Kidney glomerular epithelial cell (primary cell): ENCODE measurements at places on chromosomes 13 and 19.
A peak's percentile ranks its signal among the peaks of the same experiment; 100 is the strongest.

DNA sequence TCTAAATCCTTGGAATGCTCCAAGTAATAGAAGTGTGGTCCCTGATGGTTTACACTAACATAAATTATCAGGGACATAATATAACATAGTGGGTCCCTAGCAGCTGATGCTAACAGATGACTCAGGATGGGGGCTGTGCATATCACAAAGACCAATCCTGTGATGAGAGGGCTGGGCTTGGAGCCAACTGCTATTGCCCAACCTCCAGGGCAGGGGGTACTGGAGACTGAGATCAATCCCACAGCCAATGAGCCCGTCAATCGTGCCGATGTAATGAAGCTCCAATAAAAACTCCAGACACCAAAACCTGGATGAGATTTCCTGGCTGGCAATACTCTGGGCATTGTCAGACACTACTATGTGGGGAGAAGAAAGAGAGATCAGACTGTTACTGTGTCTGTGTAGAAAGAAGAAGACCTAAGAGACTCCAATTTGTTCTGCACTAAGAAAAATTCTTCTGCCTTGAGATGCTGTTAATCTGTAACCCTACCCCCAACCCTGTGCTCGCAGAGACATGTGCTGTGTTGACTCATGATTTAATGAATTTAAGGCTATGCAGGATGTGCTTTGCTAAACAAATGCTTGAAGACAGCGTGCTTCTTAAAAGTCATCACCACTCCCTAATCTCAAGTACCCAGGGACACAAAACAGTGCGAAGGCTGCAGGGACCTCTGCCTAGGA, 33.4 kb downstream of the ABCC4 start:
- DNase-seq: peak; percentile 90

DNA sequence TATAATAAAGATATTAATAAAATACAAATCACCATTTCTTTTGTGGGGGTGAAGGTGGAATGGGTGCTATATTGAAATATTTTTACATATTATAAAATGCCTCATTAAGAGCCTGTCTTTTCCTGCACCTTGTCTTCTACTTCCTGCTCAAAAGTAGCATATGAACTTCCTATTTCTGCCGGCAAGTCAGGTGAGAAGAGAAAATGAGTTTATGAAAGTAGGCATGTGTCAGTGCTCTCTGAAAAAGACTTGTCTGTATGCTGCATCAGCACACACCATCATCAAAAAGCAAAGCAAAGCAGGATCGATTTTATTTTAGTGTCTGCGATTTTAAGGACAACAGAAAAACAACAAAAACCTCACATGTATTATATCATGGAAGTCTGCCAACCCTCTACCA, 114.2 kb downstream of the RAP2A start:
- no peak for DNase-seq

- DNase-seq: no peak
Measured at GRCh38 chr13:37690361-37690760, 91.8 kb upstream of the POSTN start.

DNA sequence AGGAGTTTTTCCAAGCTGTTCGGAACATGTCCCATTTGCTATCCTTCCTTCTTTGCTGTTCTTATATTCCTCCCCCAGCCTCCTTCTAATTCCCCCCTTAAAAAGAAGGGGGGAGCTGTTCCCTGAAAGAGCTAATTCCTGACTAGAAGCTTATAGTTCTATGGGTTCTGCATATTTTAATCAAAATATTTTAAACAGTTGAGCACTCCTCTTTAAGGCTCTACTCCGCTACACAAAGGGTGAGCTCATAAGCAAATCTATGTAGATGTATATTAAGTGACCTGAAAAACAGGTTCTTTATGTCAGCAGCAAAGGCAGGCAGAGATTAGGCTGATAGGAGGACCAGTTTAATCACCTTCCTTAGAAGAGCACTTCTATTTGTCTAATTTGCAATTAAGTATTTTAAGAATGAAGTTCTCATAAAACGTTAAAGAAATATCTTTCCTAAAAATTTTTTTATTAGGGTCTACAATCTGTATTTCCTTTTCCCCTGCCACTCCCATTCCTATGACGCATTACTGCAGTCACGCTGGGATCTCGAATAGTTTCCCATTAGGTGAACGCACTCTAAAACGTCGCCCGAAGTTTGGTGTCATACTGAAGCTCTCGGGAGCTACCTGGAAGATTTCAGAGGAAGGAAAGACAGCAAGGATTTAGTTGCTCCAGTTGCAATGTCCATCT, 5.2 kb downstream of the EFNB2 start:
- DNase-seq: peak; percentile 58

DNA sequence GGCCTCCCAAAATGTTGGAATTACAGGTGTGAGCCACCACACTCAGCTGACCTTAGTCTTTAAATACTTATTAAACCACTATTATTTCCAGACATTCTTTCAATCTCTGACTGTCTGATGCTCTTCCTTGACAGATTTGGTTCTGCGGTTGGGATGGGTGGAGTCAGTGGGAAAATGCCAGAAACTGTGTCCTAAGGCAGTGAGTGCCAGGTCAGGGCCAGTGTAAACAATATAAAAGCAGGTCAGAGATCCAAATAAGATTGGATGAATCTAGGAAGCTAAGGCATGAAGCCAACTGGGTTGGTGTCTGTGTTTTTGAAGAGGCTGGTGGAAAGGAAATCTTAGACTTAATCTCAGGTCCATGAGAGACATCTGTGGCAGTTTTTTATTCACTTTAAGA, 74.7 kb downstream of the KLF5 start:
- no peak for DNase-seq

GRCh38 chr19:3522421-3523360, 16.3 kb upstream of the TEKTIP1 start:
- DNase-seq: no peak

DNA sequence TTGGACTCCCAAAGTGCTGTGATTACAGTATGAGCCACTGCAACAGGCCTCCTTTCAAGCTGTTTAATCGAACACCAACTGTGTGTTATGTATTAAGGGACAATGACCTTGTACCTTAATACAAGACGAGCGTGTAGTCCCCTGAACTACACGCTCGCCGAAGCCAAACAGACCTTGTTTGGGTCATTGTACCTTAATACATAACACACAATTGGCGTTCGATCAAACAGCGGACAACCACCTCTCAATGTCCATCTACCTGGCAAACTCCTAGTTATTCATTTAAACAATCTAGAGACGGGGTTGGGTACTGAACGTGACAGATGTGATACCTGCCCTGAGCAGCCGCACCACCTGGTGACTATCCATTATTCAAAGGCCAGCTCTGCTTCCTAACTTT, 1.3 kb downstream of the CHERP start:
- DNase-seq: no peak

GRCh38 chr13:94218537-94218936, 260.9 kb downstream of the DCT start:
- no peak for DNase-seq

DNA sequence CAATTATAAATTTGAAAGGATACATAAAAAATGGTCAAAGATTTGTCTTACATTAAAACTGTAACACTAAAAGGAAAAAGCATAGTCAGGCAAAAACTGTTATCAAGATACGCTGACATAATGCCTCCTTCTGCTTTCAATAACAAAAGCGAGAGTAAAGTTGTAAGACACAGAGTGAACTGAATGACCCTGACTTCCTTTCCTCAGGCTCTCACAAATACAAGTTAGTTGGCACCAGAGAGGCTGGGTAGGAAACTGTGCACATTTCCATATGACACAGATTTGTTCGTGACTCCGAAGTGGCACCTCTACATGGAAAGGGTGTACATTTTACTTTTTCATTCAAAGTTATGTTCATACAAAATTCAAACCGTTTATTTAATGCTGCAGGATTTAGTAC, 15.4 kb downstream of the FGF14 start:
- no peak for DNase-seq

DNA sequence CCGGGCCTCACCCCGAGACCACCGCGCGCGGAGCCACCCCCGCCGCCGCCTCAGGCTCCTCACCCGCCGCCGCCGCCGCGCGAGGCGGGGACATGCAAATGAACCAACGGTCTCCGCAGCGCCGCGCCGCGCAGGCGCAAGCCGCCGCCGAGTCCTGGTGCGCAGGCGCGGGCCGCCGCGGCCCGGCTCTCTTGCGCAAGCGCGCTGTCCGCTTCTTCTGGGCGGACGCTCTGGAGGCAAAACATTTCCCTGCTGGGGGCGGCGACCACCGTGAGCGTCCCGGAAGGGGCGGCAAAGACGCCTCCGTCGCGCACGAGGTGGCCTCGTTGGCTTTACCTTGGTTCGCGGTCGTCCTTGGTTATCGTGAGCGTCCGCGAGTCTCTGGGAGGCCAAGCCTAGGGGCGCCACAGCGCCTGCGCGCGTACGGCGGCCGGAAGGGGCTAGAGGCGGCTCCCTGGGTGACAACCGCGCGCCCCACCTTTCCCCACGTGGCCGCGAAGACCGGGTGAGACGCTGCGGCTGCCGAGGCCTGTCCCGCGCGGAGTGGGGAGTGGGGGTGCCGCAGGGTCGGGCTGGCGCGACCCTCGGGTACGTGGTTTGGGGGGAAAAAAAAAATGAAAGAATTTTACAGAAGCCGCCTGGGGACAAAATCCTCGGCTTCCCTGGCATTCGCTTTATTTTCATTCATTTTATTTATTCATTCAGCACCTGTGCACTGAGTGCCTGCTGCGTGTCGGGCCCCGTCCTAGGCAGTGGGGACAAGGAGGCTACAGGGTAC, at the start of the genes ARMC6 and SUGP2:
TSS of gene ARMC6 (plus strand) at position 178 of the 778 bp plus-strand sequence. CDS start 607 bp downstream, outside the sequence.
TSS of gene SUGP2 (minus strand) at position 92 of the 778 bp plus-strand sequence. CDS start 2,446 bp downstream, outside the sequence.
- peak; percentile 94 for DNase-seq

DNA sequence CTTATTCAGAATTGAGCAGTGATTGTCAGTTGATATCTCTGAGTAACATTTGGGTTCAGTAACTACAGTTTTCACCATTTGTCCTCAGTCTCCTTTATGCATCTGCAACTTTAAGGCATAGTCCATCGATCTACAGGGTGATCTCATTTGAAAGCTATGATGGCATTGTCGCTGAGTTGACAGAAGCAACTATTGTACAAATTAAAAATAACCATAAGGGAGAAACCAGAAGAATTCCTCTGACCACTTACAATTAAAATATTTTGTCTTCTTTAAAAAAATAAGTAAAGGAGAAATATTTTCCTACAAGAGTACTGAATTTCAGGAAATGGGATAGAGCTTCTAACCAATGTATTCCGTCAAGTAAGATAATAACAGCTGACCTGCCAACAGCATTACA, 30.6 kb downstream of the RAP2A start:
- no peak for DNase-seq

- peak; percentile 6 for DNase-seq
Measured at GRCh38 chr13:44431150-44431549, 57.5 kb downstream of the SERP2 start.

- DNase-seq: peak; percentile 39
Measured at GRCh38 chr13:29435125-29435911, 160.2 kb downstream of the SLC7A1 start.

DNA sequence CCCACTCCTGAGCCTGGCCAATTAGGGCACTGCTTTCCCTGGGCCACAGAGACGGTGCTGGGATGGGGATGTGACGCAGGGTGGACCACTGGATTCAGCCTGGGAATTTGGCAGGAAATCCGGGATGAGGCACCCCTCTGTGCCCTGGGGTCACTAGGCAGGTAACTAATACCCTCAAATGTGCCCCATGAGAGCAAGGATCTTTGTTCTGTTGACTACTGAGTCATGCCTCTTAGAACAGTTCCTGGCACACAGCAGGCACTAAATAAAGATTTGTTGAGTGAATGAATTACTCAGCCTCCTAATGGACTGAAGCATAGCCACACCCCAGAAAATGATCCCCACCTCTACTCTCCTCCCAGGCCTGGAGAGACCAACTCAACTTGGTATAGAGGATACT, 15.9 kb downstream of the OPA3 start:
- peak; percentile 22 for DNase-seq

GRCh38 chr13:99287551-99287950, 19.6 kb downstream of the GPR183 start:
- no peak for DNase-seq

DNA sequence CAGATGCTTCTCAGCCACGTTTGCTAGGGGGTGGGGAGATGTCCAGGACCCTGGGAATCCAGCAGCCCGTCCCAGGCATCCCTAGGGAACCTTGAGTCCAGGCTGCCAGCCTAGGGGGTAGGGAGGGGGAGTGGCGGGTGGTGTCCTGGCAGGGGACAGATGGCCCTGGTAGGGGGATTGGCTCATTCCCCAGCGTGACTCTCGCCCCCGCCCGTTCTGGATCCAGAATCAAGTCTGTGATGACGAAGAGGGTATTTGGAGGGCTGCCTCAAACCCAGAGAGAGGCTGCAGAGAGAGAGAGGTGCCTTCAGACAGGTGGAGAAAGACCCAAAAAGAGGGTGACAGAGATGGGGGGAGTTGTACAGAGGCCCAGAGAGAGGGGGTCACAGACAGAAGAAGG, 4.1 kb downstream of the SLC17A7 start:
- no peak for DNase-seq

GRCh38 chr13:39302820-39303219, 264.6 kb downstream of the NHLRC3 start:
- DNase-seq: no peak

GRCh38 chr19:46076951-46077814, 36.4 kb upstream of the IGFL4 start:
- peak; percentile 66 for DNase-seq

GRCh38 chr19:16698914-16699313, 20.7 kb upstream of the NWD1 start:
- no peak for DNase-seq

DNA sequence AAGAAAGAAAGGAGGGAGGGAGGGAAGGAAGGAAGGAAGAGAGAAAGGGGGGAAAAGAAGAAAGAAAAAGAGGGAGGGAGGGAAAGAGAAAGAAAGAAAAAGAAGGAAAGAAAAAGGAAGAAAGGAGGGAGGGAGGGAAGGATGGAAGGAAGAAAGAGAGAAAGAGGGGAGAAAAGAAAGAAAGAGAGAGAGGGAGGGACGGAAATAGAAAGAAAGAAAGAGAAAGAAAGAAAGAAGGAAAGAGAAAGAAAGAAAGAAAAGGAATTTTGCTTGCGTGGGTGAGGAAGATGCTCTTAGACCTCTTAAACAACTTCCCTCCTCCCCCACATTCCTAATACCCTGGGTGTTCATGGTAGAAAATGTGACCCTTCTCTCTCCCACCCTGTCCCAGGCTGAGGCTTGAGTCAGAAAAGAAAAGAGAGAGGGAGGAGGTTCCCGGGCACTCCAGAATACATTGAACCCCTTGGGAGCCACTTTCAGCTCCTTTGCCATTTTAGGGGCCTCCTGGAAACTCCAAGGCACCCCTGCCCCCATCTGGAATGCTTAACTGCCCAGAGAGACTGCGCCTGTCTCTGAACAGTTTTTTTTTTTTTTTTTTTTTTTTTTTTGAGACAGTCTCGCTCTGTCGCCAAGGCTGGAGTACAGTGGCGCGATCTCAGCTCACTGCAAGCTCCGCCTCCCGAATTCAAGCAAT, 9.2 kb upstream of the KANK3 start:
- peak; percentile 50 for DNase-seq

- DNase-seq: no peak
Measured at GRCh38 chr13:49629196-49629938, 1.1 kb downstream of the ARL11 start.

GRCh38 chr13:33352041-33352440, 66.5 kb upstream of the STARD13 start:
- no peak for DNase-seq

GRCh38 chr19:28956421-28956820, 256.5 kb downstream of the UQCRFS1 start:
- peak; percentile 65 for DNase-seq
